ENCODE measurements at places on chromosomes 1 and 21.

DNA sequence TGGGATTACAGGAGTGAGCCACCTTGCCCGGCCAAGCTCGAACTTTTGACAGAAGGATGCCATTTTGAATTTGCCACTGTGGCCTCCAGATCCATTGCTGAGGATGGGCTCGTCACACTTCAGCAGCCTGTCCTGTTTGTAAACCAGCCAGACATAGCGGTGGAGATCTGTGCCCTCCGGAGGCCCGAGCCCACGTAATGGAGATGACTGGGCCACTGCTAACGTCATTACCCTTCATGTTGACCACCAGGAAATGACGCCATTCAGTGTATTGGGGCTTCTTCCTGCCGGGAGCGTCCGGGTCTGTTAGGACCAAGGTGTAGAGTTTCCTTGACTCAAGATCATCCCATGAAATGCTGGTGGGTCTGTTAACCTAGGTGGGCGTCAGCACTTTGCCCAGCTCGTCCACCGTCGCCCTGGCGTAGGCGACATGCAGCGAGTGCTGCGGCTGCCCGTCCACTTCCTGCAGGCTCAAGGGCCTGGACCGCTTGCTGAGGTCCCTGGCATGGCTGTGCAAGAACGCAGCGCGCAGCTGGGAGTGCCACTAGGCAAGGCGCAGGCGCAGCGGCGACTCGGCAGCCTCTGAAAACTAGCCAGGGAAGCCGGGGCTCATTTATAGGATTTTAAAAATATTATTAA lies 40.8 kb downstream of the PTPRC start:
- DNase-seq: no peak

- DNase-seq: no peak
These were observed 73.4 kb downstream of the SH3BGR start for GRCh38 chr21:39525129-39525528.

DNA sequence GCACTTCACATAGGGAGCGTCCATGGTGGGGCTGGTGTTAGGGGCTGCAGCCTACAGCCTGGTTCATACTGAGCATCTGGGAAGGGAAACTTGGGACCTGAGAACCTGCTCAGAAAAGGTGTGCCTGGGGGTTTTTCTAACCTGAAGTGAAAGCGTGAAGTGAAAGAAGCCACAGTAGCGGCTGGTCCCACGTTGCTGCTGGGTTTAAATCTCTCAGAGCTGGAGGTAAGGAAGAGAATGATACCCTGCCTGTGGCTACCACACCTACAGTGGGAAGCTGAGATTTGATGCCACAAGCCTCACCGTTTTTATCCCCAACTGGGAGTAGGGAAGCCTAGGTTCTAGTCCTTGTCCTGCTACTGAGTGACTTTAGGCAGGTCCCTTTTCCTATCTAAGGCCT lies 21.0 kb upstream of the FUCA1 start:
- no peak for DNase-seq

- DNase-seq: no peak
These were observed 25.0 kb upstream of the GRIK3 start for GRCh38 chr1:37059346-37059745.

- no peak for DNase-seq
These were observed 79.6 kb downstream of the SLC45A1 start for GRCh38 chr1:8397511-8397910.

DNA sequence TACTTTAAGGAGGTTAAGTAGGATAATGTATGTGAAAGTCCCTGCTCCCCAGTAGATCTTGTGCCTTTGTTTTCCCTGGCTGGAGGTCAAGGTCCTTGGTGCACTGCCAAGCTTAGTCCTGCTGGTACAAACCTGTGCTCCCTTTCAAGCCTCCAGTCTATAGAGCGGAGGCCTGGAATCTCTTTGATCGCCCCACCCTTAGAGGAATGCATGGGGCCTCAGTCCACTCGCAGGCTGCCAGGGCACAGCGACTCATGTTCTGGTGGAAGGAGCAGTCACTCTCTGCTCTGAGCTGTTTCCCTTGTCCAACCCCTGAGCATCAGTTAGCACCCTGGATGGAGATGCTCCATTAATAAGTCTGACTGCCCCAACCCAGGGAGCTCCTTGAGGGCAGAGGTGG lies 121.8 kb downstream of the HMGB4 start:
- DNase-seq: no peak

DNA sequence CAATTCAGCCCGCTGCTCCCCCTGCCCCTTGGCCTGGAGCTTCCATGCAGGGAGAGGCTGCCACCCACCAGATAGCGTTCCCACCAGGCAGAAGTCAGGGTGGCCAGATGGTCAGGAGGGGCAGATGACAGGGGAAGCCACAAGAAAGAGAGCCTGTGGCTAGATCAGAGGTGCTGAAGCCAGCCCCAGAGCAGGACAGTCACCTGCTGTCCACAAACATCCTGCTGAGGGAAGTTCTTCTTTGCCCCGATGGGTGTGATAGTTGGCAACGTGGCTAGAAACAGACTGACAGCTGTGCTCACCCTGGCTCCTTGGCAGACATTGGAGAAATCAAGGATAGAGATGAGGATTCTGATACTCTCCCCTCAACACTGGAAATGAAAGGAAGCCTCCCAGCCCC lies 27.2 kb upstream of the SRP9 start:
- DNase-seq: no peak

- no peak for DNase-seq
These were observed 10.4 kb upstream of the ITPKB start for GRCh38 chr1:226749467-226749866.

DNA sequence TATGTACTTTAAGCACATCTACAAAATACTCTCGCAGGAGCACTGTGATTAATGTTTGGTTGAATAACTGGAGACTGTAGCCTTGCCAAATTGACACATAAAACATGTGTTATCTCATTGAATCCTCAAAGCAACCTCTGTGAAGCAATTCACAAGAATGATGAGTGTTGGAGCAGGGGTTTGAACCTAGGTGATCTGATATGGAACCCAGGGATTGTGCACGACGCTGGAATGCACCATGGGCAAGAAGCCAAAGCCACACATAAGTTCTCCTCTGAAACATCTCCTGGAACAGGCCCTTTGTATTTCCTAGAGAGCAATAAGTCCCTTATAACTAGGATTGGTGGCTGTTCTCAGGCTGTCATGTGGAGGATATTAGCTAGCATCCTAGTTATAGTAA lies 124.6 kb upstream of the IVNS1ABP start:
- DNase-seq: no peak

DNA sequence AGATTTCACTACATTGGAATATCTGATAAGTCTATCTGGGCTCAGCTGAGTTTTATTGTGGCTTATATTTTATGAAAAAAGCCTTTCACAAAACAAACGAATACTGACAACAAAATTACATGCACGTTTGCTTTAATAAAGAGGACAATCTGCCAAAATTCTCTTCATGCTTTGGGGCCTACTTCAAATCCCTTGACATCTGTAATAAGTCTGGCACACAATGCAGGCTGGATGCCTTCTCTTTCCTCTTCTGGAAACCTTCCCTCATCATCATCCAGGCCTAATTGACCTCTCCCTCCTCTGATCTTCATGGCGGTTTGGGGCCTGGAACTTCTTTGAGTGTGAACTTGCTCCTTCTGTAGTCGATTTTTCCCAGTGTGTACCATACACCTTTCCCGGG lies 70.3 kb downstream of the MAP10 start:
- no peak for DNase-seq

- DNase-seq: no peak
These were observed 687 bp downstream of the PRKAB2 start for GRCh38 chr1:147171399-147172167.

GRCh38 chr1:51583532-51583931 lies 33.4 kb upstream of the OSBPL9 start:
- no peak for DNase-seq

- DNase-seq: peak; percentile 8
These were observed 11.5 kb downstream of the MORN1 start for GRCh38 chr1:2379733-2380404.

DNA sequence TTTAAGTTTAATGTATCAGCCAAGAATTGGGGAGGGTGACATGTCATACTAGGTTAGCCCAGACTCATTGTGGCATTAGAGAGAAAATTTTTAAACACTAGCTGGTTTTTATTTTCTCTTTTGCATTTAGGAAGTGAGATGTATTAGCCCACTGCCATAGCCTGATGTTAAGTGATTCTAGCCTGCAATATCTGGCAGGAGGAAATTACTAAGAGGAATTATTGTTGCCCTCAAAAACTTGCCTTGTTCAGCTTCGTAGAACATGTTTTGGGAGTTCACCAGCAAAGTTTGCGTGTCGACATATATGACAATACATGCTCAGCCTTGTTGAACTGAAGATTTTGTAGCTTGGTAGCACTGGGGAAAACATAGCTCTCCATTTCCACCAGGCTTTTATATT lies 12.5 kb downstream of the ADAM30 start:
- no peak for DNase-seq

GRCh38 chr21:35922618-35923017 lies 137.7 kb downstream of the SETD4 start:
- DNase-seq: no peak

DNA sequence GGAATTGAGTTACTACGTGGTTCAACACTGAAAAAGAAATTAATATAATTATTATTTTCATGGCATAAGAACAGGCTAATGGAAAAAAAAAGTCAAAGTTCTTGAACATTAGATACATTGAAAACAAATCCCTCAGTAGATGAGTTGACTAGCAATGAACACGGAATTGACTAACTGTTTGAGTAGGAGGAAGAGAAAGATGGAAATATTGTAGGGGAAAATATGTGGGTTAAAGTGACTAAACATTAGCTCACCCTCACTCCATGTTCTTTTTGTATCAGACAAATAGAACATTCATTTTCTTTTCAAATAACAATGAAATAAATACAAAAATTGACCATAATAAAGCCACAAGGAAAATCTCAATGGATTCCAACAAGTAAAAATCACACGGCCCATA lies 84.3 kb downstream of the KCNK2 start:
- DNase-seq: no peak

- DNase-seq: no peak
These were observed 229.6 kb upstream of the ESRRG start for GRCh38 chr1:216952864-216953263.

- DNase-seq: no peak
These were observed at the start of gene FCMR for GRCh38 chr1:206921772-206922265. Gene FCMR (minus strand): TSS chr1:206921941. CDS start chr1:206921854, 87 bp downstream.

GRCh38 chr1:42333662-42334239 lies 1.3 kb downstream of the FOXJ3 start:
- no peak for DNase-seq

DNA sequence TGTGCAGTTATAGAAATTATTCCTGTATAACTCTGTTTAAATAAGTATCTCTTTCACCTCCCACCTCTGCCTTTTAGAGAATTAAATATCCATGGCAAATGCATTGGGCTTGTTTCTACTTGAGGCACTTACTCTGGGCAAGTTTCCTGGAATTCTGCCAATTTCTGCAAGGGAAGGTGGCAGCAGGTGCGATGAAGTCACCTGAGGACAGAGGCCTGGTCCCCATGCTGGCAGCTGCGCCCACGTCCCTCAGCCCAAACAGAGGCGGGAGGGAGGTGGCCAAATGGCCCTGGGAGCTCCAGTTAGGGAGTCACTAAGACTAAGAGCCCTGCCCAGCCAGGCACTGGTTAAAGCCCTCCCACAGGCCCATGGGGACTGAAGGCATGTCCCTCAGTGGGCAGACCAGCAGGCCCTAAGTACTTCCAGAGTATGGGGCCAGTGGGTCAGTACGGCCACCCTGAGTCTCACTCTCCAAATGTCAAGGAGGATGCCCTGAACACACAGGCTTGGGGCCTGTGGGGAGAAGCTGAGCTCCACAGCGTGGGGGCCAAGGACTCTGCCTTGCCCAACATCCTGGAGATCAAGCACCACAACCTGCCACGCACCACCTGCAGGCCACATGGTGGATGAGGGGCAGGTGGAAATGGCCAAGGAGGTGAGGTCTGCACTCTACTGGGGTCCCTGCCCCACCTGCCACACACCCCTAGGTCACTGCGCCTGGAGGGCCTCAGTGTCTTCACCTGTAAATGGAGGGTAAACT lies 19.4 kb downstream of the ACOT7 start:
- no peak for DNase-seq

GRCh38 chr21:16285605-16286126 lies 555.9 kb downstream of the USP25 start:
- DNase-seq: no peak

- no peak for DNase-seq
These were observed 36.4 kb upstream of the STUM start for GRCh38 chr1:226512076-226512728.

DNA sequence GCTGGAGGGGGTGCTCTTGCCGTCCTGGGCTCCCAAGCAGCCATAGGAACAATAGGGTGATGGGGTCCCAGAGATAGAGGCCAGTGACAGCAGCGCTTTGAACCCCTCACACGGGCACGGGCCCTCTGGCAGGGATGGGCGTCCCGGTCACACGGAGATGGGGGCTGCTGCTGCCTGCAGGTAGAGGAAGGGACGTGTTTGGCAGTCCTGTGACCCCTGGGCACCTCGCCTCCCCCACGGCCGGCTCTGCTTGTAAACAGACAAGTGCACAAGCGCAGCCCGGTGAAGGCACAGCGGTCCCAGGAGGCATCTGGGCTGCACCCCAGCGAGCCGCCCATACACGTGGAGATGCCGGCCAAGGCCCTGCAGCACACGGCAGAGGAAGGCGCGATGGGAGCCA lies 36.5 kb upstream of the PDE9A start:
- DNase-seq: no peak

- no peak for DNase-seq
These were observed 27.8 kb upstream of the ALDH9A1 start for GRCh38 chr1:165726169-165726568.

DNA sequence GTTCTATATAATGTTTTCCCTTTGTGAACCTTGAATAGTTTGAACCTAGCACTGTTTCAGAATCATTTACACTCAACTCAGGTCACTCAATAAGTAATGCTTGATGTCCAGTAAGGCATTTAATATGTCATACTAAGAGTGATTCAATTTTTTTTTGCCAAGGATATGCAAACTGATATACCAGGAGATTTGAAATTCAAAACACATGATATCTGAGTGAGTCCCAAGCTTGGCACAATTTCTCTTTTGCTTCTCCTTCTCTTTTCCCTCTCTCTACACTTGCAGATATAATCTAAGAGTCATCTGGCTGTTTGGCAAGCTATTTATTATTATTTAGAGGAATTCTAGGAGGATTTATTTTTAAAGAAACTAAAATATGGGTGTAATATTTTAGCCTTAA lies 61.6 kb upstream of the SPAG17 start:
- DNase-seq: no peak

DNA sequence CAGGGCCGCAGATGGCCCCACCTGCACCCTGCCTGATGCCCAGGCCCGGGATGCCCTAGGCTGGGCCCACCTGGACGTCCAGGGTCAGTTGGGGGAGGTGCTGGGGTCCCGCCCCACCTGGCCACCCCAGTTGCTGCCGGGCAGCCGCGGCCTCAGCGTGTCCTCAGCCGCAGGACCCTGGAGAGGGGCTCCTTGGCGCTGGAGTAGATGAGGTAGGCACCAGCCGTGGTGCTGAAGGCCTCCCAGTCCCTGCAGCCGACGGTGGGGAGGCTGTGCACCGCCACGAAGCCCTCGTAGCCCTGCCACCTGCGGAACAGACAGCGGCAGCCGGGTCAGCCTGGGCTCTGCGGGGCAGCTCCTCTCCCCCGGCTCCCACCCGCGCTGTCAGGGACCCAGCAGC lies 40.4 kb downstream of the KRTAP10-1 start:
- no peak for DNase-seq
